ENCODE measurements at places on chromosomes 1 and 21. TPM values are rescaled to one million over a fixed set of nuclear protein-coding genes. Genes with fewer than 3 reads are reported as not detected.

- no peak for DNase-seq
Observed at GRCh38 chr21:17542371-17543011, 29.6 kb downstream of the CXADR start.

DNA sequence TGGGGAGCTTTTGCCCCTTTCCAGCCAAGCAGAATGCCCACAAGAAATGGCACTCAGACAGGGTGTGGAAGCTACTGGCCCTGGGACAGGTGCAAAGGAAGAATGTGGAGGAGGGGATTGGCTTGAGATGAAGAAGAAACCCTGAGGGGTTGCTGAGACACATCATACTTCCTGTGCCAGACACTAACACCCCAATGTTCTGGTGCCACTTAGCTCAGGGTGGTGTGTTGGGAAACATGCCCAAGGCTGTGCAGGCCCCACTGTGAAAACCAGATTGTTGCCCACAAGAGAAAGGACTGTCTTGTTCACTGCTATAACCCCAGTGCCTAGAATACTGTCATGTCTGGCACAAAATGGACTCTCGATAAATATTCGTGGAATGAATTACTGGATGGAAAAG is 9.9 kb upstream of the PAQR6 start:
- DNase-seq = no peak

DNA sequence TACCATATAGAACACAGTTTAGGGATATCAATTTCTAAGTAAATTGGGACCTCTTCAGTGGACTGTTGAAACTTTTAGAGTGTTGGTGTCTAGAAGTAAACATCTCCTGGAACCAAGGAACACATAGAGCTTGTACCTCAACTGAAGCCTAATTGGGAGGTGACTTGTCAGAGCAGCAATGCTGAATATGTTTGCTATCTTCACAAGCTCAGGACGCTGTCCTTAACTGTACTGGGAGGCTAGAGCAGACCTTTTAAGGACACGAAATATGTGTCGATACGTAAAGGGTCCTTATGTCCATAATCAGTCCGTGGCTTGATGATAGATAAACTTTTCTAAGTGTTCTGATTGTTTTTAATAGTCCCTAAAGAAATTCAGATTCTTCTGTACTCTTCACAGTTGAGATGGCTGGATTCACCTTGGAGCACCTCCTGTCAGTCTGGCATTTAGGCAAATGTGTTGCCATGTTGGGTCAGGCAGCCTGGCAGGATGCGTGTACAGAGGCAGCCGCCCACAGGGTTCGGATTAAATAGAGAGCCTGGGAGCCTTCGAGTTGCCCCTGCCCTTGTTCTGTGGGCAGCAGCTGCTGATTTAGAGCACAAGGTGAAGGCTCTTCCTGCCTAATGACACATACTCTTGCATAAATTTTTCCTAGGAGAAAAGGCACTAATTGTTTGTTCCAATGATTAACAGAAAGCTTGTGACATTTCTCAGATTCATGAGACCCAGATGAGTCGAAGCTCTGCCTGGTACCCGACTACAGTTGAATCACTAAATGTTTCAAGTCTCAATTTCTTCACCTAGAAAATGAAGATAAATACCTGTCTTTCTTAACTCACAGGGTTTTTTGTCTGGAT is 3.6 kb downstream of the ACTN2 start:
- DNase-seq = no peak

GRCh38 chr21:14523234-14523633 is 22.9 kb downstream of the SAMSN1 start:
- no peak for DNase-seq

DNA sequence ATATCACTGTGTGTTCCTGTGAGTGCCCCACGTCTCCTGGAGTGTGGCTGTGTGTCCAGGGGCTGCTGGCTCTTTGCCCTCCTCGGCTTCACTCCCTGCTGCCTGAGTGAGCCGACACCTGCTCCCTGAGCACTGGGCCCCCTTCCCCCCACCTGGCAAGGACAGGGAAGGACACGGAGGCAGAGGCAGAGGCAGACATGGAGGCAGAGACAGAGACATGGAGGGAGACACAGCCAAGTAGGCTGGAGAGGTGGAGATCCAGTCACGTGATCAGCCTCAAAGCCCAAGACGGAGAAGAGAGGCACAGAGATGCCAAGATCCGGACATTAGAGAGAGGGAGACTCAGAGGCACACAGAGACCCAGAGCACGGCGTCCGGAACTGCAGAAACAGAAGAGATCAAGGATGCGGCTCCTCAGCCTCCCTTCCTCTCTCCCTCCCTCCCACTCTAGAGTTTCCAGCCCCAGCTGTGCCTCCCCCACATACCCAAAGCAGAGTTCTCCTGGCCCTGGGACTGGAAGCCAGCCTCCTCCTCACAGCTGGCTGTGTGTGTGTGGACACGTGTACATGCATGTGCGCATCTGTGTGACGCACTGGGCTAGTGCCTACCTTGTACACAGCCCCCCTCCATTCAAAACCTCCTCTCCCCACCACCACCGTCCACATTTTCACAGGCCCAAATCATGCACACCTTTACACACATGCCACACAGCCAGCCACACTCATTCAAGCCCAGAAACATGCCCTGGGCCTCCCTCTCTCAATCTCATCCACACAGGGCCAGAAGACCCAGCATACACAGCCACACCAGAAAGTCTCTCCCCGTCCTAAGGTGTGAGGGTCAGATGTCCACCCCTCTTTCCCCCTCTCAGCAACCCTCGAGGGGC is 39.1 kb upstream of the WASF2 start:
- peak; percentile 70 for DNase-seq

- no peak for DNase-seq
Observed at GRCh38 chr21:40636026-40636425, 210.9 kb downstream of the DSCAM start.

DNA sequence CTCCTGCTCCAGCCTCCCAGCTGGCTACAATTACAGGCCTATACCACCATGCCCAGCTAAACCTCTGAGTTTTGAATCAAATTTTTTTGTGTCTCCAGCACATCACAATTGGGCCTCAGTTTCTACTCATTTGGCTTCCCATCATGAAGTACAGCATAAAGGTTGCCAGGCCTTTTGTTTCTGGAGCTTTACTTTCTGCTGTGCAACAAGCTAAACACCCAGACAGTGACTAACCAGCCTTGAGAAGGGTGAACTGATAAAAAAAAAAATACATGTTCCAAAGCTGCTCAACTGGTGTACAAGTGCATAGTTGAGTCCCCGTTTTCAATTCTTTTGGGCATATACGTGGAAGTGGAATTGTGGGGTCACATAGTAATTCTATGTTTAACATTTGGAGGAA is 25.1 kb downstream of the TIAM1 start:
- no peak for DNase-seq

- DNase-seq = no peak
Observed at GRCh38 chr1:158020886-158021620, 27.6 kb downstream of the KIRREL1 start.

DNA sequence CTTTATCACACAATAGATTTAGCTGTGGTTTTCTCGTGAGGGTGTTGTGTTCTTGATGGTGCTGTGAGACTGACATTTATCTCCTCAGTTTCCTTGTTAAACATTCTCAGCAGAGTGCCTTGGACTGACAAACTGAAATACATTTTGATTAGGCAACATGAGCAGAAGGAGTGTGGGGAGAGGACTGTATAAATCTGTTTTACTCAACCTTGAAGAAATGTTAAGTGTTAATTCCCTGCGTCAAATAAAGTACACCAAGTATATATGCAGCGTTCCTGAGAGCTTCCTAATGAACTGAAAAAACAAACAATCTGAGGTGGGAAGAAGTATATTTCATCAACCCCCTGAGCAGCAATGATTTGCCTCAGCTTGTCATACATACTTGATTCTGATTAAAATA is 540.3 kb upstream of the B3GALT2 start:
- DNase-seq = no peak

DNA sequence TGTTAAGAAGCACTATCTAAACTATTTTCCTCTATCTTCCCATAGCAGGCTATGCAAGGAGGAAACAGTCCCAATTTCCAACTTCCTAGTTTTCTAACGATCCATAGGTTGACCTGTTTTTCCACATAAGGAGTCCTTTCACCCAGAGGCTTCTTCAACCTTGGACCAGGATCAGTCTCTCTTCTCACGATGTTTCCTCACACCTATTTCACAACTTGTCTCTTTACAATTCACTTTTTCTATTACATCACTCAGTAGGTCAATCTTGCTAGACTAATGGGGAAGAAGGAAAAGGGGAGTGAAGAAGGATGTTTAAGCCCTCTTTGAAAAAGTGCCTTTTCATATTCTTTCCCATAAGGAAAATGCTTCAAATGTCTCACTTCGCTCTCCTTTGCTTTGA is 15.9 kb downstream of the PALMD start:
- DNase-seq = no peak

GRCh38 chr1:209107535-209107934 is 476.0 kb upstream of the CAMK1G start:
- DNase-seq = no peak

GRCh38 chr1:173191011-173191705 is 16.0 kb downstream of the TNFSF4 start:
- no peak for DNase-seq

- DNase-seq = no peak
Observed at GRCh38 chr1:30751830-30752650, 5.5 kb downstream of the LAPTM5 start.

DNA sequence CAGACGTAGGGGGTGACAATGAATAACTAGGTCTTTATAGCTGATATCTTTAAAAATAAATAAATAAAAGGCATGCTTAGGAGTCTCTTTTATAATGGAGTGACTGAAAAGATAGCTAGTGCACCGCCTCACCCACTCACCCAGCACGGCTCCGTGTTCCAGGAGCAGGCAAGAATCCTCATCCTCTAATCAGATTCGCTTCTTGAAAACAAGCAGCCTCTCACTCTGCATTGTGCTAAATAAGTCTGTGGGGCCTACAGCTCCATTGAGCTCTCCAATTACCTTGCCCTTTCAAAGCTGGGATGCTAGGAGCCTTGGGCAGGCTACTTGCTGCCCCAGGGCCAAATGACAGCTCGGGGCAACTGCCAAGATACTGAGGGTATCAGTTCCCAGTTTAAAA is 91.5 kb downstream of the TIAM1 start:
- DNase-seq = no peak

- DNase-seq = no peak
Observed at GRCh38 chr1:184283999-184284398, 102.8 kb upstream of the C1orf21 start.

DNA sequence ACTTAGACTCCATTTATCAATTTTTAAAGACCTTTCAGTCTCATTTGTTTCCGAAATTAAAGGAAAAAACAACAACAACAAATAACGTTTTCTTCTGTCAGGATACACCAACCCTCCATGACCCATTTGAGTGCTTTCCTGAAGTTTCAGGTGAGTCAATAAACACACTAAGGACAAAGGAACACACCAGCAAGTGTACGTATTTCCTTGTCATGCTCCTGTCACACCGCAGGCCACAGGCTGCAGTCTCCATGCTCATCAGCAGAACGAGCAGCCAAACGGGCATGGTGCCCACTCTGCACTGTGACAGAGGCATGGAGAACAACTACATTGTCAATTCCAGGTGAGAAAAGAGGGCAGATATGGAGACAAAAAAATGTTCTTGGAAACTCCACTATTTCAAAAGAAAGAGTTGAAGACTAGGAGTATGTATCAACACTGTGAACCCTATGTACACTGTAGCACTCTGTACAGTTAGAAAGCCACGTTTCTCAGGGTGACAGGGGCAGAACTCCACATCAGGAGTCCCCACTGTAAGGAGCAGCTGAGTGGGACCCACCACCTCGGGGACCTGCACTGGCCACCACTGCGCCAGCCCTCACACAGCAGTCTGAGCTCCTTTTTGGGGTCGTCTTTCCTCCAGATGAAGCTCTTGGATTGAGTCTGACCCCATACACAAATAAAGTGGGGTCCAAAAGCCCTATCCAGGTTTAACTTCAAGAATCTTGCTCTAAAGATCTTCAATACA is 2.6 kb downstream of the PTTG1IP start:
- DNase-seq = peak; percentile 59

DNA sequence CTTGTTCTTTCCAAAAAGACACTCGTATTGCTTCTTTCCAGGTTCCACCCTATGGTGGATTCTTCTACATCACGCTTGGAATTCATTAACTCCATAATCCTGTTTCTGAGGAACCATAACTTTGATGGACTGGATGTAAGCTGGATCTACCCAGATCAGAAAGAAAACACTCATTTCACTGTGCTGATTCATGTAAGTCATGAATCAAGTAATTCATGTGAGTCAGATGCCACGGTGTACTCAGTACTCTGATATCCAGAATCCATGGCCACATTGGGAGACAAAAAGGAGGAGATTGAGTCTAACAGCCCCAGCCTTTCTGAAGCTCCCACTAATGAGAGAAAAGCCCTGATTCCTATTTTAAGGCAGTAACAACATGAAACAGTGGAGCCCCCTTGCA is 7.4 kb downstream of the CHI3L2 start:
- DNase-seq = no peak

DNA sequence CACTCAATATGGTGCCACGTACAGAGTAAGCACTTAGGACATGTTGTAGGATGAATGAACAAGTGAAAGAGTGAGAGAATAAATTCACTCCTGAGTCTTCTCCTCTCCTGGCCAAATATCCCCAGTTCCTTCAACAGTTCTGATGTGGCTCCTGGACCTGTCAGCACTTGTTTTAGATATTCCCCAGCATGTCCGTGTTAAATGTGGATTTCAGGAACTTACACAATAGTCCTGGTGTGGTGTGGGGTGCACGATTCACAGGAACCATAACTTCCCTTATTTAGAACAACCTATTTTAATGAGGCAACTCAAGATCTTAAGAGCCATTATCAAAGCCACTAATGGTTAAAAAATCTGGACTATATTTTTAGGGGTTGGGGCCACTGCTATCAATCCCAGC is 39.0 kb upstream of the MYSM1 start:
- DNase-seq = no peak

- DNase-seq = no peak
Observed at GRCh38 chr1:159835356-159835755, 8.7 kb downstream of the SLAMF8 start.

Gene LRRN2
- total RNA-seq = 1.6 TPM

Gene KIAA0040
- 10.1 TPM for total RNA-seq

Gene RHD
- not detected for total RNA-seq

Gene MSH4
- total RNA-seq = not detected

Gene UQCRH
- 195 TPM for total RNA-seq

Gene FCRL1
- not detected for total RNA-seq

Gene PRAMEF11
- not detected for total RNA-seq

Gene CD101
- total RNA-seq = 0.33 TPM

Gene INAVA
- total RNA-seq = 22.1 TPM

Gene KPRP
- total RNA-seq = not detected

Gene AKR7A3
- 479 TPM for total RNA-seq

Data from body of pancreas (tissue), 4 donors.